Stimulated activated CD4-positive, alpha-beta T cell treated with anti-CD3 and anti-CD28 coated beads, Interleukin-4, amount 100 ng/mL, for 48 hours (primary cell): ENCODE measurements at places on chromosomes 1 and 21.

- DNase-seq: no peak
Measured at GRCh38 chr1:245605480-245606156, 450.8 kb downstream of the KIF26B start.

- DNase-seq: peak; percentile 54
Measured at GRCh38 chr1:108828074-108828961, 28.6 kb downstream of the AKNAD1 start.

GRCh38 chr1:94090761-94091160 lies 30.2 kb downstream of the ABCA4 start:
- no peak for DNase-seq

- DNase-seq: no peak
Measured at GRCh38 chr1:24481843-24482610, 20.6 kb upstream of the RCAN3 start.

GRCh38 chr1:146007489-146008133 lies 11.2 kb upstream of the TXNIP start:
- no peak for DNase-seq

GRCh38 chr1:95304803-95305202 lies 70.8 kb downstream of the RWDD3 start:
- DNase-seq: no peak

DNA sequence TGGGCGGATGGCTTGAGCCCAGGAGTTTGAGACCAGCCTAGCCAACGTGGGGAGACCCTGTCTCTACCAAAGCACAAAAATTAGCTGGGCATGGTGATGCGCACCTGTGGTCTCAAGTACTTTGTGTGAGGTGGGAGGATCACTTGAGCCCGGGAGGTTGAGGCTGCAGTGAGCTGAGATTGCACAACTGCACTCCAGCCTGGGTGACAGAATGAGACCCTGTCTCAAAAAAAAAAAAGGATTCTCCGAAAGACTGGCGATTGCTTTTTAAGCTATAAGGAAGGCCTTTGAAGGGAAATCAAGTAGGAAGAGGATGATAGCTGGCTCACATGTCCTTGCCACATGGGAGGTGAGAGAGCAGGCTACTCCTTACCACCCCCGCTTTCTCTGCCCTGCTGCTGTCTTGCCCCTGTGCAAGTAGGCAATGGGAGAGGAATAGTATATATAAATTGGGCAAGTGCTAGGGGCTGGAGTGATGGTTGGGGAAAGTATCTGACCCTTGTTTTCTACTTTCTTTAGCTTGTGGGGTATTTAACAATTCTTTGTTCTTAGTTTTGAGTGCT lies 3.8 kb upstream of the LAMTOR5 start:
- no peak for DNase-seq

GRCh38 chr1:39484564-39484963 lies 6.9 kb upstream of the BMP8A start:
- no peak for DNase-seq
